NCI-H1105 treated with DMSO at 0.1 percent for 48 hours (cell line): ENCODE measurements at places on chromosomes 2 and 18.
A peak's percentile ranks its signal among the peaks of the same experiment; 100 is the strongest.

DNA sequence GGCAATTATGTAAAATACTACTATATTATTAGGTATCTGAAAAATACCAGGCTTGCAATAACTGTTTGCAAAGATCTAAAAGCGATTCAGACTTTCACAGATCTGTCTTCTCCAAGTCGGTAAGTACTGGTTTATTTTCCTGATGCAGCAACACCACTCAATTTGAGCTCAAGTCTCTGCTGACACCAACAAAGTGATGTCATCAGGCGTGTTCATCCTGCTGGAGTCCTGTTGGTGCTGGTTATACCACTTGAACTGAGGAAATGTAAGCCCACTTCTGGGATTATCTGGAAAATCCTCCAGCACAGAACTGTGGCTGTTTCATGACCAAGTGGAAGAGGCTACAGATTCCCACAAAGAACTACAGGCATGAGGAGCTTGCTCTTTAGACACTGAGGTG is 267.6 kb downstream of the BCL2 start:
- DNase-seq, result no peak

- no peak for DNase-seq
Observed at GRCh38 chr2:9655441-9656269, 24.9 kb upstream of the YWHAQ start.

GRCh38 chr2:23469142-23469540 is 84.2 kb downstream of the KLHL29 start:
- DNase-seq, result no peak

- peak; percentile 64 for DNase-seq
Observed at GRCh38 chr18:79393181-79393634, 2.5 kb upstream of the NFATC1 start.

DNA sequence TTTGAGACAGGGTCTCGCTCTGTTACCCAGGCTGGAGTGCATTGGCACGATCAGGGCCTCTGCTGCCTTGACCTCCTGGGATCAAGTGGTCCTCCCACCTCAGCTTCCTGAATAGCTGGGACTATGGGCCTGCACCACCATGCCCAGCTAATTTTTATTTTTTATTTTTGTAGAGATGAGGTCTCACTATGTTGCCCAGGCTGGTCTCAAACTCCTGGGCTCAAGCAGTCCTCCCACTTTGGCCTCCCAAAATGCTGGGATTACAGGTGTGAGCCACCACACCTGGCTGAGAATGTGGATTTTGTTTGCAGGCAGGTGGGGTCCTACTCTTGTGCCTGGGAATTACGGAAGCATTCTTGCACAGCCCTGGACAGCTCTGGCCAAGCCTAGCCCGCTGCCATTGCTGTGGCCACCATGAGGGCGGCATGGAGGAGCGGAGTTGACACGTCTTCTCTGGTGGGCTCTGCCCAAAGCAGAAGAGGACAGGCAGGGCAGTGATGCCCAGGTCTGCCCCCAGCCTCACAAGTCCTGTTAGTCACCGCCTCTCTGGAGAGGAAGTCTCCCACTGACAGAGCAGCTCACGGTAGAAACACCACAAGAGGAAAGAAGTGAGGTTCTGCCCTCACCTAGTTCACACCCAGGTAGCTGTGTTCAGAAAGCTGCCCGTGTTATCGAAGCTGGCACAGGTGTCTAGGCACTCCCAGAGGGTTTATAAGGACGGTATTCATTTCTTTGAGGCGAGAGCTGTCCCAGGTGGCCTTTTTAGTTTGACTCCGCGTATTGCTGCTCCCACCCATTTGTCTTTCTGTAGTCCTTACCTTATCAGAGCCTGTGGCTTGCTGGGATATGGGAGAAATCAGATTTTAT is 46.2 kb downstream of the ARMC9 start:
- no peak for DNase-seq

GRCh38 chr2:234536178-234536965 is 39.5 kb upstream of the ARL4C start:
- peak; percentile 69 for DNase-seq

- no peak for DNase-seq
Observed at GRCh38 chr2:102015399-102015798, 23.6 kb downstream of the IL1R2 start.

DNA sequence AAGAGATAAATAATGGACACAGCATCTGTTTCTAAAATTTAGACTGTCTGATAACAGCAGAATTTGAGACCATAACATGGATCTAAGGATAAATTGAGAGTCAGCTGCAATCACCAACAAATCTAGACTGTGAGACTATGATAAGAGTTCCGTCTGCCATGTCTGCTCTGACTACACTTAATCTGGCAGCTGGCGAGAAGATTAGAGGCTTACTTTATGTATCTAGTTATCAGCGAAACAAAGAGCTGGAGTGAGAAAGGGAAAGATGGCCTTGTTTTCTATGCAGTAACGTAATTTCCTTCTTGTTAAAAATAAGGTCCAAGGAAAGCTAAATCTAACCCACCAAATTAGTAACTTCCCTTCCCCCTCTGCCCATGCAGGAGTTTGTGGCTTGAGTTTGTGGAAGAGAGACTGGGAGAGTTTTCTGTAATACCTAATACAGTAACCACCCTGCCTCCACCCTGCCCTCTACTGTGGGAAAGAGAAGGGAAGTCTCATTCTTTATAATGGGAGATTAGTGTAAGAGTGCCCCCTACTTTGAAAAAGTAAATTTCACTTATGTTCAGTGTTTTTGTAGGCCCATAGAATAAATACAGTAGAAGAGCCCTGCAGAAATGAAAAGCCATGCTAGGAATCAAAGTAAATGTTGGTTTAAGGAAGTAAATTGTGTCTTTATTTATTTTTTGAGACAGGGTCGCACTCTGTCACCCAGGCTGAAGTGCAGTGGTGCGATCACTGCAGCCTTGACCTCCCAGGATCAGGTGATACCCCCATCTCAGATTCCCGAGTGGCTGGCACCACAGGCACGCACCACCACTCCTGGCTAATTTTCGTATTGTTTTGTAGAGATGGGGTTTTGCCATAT is 27.5 kb downstream of the EML4 start:
- DNase-seq, result no peak

DNA sequence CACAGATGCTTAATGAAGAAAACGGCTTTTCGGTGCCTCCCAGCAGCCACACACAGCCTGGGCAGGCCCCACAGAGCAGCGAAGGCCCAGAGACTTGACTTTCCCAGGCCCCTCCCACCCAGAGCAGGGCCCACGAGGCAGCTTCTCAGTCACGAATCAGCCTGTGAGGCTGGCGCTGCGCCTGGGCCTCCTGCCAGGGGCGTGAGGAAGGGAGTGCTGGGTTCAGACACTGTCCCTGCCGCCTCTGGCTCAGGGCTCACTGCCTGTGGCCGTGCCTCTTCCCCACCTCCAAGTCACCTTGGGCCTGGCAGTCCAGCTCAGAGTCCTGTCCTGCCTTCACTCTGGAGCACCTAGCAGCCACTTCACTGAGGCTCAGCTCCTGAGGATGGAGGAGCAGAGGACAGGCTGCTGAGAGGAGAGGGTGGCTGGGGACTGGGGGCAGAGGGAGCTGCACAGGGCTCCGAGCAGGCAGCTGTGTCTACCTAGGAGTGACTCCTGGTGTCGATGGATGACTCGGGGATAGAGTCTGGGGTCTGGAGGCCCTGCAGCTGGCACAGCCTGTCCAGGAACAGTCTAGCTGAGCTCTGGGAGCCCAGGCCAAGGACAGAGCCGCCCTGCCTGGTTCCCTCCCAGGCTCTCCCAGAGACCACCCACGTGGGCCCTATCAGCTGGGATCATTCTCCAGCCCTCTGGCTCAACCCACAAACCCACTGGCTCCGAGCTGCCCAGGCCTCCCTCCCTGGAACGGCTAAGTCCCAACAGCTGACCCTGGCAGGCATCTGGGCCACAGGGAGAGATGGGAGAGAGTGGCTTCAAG is 36.4 kb upstream of the FOSL2 start:
- peak; percentile 41 for DNase-seq

- no peak for DNase-seq
Observed at GRCh38 chr2:22282916-22283315, 1102.1 kb upstream of the KLHL29 start.

GRCh38 chr2:11457935-11458334 is 8.0 kb downstream of the E2F6 start:
- no peak for DNase-seq
